Posterior vena cava (tissue), 2 donors: ENCODE measurements at places on chromosomes 7 and 10.
A peak's percentile ranks its signal among the peaks of the same experiment; 100 is the strongest.

GRCh38 chr10:26697163-26697921, at the start of gene PDSS1:
Gene PDSS1 (plus strand): TSS chr10:26697701. CDS start chr10:26697712, 11 bp downstream.
- peak; percentile 93 for DNase-seq

DNA sequence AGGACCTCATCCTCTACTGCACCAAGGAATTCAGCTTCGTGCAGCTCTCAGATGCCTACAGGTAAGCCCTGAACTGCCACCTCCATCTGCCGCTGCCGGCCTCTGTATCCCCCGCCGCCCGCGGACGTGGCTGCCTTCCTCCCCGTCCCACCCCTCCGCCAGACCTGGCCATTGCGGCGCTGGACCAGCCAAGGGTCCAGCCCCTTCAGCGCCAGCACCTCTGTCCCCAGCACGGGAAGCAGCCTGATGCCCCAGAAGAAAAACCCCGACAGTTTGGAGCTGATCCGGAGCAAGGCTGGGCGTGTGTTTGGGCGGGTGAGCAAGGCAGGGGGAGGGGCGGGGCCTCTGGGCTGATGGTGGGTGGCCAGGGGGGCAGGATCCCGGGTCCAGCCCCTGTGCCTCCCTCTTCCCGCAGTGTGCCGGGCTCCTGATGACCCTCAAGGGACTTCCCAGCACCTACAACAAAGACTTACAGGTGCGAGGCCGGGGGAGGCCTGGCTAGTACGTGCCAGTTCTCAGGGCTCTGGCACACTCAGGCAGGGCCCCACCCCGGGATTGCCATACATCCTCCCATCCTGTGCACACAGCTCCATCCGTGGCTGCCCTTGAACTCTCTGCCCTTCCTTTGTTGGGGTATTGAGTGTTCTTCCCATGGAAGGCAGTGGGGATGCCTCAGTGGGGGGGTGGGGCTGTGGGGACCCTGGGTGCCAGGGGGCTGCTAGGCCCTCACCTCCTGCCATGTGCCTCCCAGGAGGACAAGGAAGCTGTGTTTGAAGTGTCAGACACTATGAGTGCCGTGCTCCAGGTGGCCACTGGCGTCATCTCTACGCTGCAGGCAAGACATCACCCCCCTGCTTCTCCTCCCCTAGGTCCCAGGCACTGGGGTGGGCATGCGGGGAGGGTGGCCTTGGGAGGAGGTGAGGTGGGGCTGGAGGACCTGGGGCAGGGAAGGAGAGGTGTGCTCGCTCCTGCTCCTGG, 13.5 kb downstream of the ASL start:
- DNase-seq: no peak

- peak; percentile 75 for DNase-seq
Measured at GRCh38 chr7:44144968-44145478, 3.9 kb upstream of the MYL7 start.

DNA sequence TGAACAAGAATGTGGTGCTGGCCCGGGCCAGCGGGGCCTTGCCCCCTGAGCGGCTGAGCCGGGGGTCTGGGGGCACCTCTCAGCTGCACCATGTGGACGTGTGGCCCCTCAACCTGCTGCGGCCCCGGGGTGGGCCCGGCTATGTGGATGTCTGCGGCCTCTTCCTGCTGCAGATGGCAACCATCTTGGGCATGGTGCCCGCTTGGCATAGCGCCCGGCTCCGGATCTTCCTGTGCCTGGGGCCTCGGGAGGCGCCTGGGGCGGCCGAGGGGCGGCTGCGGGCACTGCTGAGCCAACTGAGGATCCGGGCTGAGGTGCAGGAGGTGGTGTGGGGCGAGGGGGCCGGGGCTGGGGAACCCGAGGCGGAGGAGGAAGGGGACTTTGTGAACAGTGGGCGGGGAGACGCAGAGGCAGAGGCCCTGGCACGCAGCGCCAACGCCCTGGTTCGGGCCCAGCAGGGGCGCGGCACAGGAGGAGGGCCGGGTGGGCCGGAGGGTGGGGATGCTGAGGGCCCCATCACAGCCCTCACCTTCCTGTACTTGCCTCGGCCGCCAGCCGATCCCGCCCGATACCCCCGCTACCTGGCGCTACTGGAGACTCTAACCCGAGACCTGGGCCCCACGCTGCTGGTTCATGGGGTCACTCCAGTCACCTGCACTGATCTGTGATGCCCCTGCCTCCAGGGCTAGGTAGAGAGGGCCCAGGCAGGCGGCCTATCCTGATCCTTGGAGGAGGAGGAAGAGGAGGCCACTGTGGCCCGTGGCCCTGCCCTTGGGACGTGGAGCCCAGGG, 1.1 kb upstream of the TRIP6 start:
- DNase-seq: peak; percentile 95

DNA sequence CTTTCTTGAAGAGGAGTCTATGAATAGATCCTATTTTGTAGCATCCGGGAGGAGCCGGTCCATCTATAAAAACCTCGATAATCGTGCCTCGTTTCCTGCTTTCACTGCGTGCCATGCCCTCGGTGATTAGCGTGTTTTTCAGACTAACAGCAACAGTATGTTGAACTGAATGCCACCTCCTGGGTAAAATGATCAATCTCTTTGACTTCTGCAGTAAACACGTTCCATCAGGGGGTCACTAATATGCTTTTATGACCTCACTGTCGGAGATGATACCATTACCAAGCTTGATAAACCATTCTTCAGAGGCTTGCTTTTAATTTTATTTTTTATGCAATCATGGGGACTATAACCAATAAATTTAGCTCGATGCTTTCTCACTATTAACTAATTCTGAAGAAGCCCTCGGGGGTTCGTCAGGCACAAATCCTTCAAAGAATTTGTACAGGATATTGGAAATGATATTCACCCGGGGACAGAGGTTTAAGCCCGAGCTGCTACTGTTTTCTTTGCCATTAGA, 228.3 kb downstream of the ADARB2 start:
- DNase-seq: no peak

DNA sequence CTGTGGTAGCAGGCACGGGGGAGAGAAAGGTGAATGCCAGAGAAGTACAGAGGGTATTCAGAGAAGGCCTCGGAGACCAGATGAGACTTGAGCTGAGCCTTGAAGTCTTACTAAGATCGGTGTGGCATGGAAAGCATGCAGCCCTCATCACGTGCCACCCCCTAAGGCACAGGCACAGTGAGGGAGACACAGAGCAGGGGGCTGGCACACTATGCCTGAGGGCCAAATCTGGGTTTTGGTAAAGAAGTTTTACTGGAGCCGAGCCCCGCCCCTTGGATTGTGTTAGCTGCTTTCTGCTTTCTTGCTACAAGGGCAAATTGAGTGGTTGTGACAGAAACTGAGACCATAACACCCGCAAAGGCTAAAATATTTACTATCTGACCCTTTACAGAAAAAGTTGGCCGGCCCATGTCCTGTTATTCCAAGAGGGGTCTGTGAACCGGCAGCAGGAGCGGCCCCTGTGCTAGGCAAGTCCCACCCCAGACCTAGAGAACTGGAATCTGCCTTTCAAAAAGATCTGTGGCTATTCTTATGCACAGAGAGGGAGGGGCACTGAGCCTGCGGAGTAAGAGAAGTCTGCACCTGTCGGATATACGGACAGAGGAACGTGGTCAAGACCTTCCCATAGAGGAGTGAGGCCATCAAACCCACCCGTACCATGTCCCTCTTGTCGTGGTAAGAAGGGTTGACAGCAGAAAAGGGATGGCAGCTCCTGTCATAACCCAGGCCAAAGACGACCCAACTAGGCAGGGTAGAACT, 109.3 kb upstream of the RHEB start:
- no peak for DNase-seq

DNA sequence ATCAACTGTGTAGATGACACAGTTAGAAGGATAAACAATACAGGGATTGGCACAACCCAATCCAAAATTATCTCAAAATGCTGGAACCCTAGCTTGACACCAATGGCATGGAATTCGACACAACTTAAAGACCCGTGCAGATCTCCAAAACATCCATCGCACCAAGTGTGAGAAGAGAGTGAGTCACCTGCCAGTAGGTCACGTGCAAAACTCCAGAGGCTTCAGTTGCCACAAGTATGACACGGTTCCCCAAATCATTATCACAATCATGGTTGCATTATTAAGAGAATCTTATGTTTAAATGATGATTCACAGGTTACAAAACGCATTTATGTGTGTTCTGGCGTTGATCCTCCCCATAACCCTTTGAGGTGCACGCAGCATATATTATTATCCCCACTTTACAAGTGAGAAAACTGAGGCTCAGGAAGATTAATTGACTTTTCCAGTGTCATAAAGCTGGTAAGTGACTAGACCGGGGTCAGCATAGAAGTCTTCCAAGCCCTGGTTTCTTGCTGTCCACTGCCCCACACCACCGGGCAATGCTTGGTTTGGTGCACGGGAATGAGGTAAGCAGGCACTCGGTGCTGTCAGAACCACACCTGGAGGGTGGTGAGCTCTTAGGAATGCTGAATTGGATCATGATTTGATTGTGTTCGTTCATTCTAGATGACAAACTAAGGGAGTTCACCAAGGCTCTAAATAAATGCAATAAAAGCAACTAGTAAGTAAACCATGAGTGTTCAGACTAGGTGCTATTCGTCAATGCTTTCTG, 23.6 kb upstream of the STK17A start:
- no peak for DNase-seq

GRCh38 chr7:117774943-117775342, 98.3 kb downstream of the CTTNBP2 start:
- no peak for DNase-seq

DNA sequence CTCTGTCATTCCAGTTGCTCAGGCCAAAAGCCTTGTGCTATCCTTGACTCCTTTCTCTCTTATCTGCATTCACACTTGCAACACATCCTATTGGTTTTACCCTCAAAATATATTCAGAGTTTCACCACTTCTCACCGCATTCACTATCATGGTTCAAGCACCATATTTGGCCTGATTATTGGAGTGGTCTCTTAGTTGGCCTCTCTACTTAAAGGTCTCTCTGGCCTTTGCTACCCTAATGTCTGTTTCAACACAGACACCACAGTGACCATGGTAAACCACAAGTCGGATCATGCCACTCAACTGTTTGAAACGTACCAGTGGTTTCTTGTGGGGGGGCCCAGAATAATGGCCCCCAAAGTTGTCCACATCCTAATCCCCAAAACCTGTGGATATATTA, 15.2 kb upstream of the PDZD8 start:
- DNase-seq: no peak

GRCh38 chr10:12628153-12628552, 278.8 kb downstream of the CAMK1D start:
- no peak for DNase-seq

GRCh38 chr10:117470733-117471132, 71.8 kb upstream of the EMX2 start:
- no peak for DNase-seq

GRCh38 chr7:149002604-149003003, 25.7 kb downstream of the PDIA4 start:
- DNase-seq: peak; percentile 61

GRCh38 chr10:112584276-112584675, 137.3 kb downstream of the VTI1A start:
- DNase-seq: no peak

- no peak for DNase-seq
Measured at GRCh38 chr7:127907110-127908040, 123.9 kb downstream of the LRRC4 start.

DNA sequence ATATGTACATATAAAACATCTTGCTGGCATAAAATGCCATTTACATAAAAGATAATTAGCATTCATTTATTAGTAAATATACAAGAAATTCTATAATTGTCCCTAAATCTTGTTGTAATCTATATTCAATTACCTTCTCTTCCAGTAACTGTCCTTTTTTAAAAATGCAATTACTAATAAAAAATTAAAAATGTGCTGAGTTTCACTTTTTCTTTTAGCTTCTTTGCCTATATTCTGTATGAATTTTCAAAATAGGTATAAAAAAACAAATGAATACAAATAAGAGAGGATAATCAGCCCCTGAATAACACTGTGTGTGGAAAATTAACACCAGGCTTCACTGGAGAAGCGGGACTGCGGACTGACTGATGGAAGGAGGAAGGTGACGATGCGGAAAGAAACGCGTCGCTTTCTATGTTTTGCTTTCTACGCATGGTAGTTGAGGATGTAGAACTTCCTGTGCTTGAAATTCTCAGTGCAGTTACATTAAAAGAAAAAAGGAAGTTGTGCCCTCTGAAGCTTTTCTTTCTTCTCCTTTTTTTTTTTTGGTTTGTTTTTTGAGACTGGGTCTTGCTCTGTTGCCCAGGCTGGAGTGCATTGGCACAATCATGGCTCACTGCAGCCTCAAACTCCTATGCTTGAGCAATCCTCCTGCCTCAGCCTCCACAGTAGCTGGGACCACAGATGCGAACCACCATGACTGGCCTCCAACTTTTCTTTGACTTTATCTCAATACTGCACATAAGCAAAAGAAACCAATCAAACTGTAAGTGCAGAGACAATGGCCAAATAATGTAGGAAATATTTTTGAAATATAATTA, 7.4 kb upstream of the ZMYND11 start:
- no peak for DNase-seq

GRCh38 chr7:91517201-91517785, 253.1 kb downstream of the FZD1 start:
- no peak for DNase-seq

DNA sequence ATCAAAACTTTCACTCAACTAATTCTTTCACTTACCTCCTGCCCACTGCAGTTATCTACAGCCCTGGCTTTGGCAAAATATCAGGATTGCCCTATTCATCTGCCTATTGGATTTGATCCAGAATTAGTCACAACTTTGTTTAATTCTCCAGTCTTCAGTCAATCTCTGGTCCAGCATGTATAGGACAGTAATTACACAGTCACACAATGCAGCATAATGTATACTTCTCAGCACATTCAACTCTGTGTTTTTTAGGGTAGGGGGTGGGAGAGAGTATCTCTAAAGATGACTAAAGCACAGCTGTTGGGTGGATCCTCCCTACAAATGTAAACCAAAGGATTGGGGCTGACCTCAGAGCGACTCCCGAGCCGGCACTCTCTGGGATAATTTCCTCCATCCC, 17.7 kb upstream of the NRP1 start:
- no peak for DNase-seq

DNA sequence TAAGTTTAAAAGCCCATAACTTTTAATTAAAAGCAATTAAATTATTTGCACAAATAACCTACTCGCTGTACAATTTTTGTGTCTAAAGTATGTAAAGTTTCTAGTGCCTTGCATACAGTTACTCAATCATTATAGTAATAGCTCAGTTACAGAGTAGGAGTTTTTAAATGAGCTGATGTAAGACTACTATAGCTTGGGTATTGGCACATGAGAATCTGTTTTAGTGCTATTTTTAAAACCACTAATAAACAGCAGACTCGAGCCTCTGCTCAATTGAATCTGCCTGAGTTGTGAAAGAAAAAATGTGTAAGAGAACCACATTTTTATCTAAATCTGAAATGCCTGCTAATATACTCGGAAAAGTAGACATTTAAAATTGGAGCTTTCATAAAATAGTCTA, 31.1 kb downstream of the CTNNA3 start:
- DNase-seq: no peak
